IPS DF 19.7 (cell line): ENCODE measurements at places on chromosomes 12 and 14.

DNA sequence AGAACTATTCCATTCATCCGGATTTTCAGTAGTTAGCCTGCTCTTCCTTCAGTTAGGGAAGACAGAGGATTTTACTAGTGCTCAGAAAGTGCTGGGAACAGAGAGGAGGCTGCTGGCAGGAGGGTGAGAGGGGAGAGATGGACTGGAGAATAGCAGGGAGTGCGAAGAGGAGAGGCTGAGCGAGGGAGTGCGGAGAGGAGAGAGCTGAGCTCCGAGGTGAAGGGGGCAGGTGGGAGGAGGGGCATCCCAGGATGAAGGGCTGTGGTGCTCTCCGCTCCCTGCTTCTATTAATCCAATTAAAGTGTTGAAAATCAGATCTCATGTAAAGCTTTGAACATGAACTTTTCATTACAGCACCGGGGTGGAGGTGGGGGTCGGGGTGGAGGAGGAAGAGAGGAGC is 20.4 kb upstream of the SMOC1 start:
- no peak for DNase-seq

GRCh38 chr12:101570047-101570446 is 24.7 kb upstream of the MYBPC1 start:
- DNase-seq: no peak

GRCh38 chr12:109807954-109808643 is 25.1 kb downstream of the TRPV4 start:
- DNase-seq: no peak

GRCh38 chr12:41936333-41936732 is 208.3 kb downstream of the GXYLT1 start:
- no peak for DNase-seq

DNA sequence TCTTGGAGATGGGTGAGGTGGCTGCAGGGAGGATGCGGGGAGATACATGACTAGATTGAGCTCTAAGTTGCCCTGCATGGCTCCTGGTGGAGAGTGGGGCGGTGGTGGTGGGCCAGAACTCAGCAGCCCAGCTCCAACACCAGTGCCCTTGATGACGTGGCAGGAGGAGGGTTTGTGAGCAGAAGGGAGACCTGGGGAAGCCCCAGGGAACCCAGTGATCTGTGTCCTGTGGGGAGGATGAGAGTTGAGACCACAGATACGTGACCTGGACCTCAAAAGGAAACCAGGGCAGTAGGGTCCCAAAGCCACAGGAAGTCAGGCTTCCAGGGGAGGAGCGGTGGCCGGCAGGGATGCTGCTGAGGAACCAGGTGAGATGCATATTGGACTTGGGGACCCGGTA is 989.1 kb upstream of the TMEM132C start:
- DNase-seq: no peak

GRCh38 chr12:108858311-108859074 is 1.1 kb upstream of the SSH1 start:
- no peak for DNase-seq

GRCh38 chr14:77682158-77682553 is 25.7 kb downstream of the ALKBH1 start:
- no peak for DNase-seq

- DNase-seq: no peak
These were observed 261.4 kb upstream of the USP15 start for GRCh38 chr12:61998791-61999190.

DNA sequence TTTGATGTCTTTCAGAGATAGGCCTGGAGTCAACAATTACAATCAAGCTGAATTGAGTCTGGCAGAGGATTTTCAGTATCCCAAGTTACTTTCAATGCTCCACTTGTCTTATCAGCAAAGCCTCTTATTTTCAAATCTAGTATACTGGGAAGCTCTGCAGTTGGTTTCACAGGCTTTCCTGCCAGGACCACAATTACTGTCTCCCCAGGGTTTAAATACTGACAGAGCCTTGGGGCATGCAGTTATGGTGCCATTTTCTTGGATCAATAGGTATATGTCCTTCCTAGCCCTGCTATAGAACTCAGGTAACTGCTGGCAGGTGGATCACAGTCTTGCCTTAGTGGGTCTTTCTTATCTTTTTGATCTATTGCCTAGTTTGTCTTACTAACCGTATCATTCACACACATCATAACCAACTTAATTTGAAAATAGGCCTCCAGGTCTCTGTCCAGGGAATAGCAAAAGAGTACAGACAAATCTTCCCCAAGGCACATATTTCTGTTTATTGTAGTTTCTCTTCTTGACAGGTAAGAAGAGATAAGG is 22.4 kb upstream of the RNU6-8 start:
- DNase-seq: no peak

GRCh38 chr14:47715330-47715729 is 39.9 kb upstream of the MDGA2 start:
- DNase-seq: no peak

DNA sequence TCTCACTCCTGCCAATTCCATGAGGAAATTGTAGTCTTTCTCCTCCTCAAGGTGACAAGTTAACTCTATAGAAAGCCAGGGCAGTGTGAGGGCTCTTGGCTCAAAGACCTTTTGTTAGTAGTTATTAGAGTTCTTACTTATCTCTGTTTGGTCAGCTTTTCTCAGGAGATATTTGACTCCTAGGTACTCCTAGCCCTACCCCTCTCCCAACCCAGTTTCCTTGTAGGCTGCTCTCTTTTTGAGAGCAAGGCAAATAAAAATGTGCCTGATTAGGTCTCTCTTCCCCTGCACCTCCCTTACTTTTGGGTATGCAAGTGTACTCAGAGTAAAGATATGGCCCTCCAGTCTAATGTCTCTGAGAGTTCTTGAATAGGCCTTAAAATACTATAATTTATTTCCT is 23.8 kb downstream of the BTG1 start:
- DNase-seq: no peak

- DNase-seq: no peak
These were observed 122.5 kb downstream of the WIF1 start for GRCh38 chr12:64998371-64999147.

GRCh38 chr14:51307551-51307950 is 67.5 kb downstream of the TMX1 start:
- DNase-seq: no peak

DNA sequence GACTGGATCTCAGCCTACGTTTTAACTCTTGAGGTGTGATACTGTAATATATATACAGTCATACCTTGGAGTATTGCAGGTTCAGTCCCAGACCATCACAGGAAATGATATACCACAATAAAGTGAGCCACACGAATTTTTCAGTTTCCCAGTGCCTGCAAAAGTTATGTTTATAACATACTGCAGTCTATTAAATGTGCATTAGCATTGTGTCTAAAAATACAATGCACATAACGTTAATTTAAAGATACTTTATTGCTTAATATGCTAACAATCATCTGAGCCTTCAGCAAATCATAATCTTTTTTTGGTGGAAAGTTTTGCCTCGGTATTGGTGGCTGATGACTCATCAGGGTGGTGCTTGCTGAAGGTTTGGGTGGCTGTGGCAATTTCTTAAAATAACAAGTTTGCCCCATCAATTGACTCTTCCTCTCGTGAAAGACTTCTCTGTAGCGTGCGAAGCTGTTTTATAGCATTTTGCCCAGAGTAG is 18.9 kb downstream of the PYROXD1 start:
- DNase-seq: no peak

DNA sequence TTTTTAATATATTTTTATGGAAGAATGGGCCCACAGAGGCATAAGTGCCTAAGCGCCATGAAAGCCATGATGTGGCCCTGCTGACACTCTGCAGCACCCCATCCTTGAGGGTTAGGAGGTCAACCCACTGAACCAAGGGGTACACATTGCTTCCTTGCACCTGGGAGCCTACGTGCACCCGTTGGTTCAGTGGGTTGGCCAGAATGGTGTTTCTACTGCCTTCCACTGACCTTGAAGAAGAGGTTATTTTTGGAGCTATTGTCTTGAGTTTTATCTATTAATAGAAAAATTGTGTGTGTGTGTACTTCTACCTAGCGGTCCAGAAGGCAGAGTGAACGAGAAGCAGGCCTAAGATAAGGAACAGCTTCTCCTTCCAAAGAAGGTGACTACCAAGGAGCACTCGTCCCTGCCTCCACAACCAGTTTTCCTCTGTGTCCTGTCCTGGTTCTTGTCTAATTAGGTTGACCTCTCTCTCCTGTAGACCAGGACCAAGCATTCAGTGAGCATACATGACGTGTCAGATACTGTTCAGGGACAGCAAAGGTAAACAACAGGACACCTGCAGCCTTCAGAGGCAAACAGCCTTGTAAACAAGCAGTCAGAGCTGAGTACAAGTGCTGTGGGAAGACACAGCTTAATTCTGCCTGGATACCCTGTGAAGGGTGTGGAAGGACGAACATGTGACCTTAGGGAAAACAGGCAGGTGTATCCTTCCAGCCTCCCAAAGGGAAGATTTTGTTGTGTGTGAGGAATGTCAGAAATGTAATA is 30.4 kb upstream of the PLEK2 start:
- no peak for DNase-seq

GRCh38 chr12:42812086-42812485 is 222.5 kb upstream of the PRICKLE1 start:
- DNase-seq: no peak
